ENCODE measurements at places on chromosomes 1 and 21.

- H3K4me1 ChIP-seq = peaks cover 51% of the 10 kb centered on the region
- peaks cover 6% of the 10 kb centered on the region for H3K36me3 ChIP-seq
- DNase-seq = peak; percentile 65
Observed at GRCh38 chr1:111203681-111204200, 3.3 kb upstream of the DENND2D start.

GRCh38 chr1:19945914-19946313 is 22.5 kb upstream of the PLA2G2E start:
- H3K36me3 ChIP-seq = no peaks in the 10 kb centered on the region
- no peaks in the 10 kb centered on the region for H3K4me1 ChIP-seq
- H3K27ac ChIP-seq = no peak overlapping the region
- no peak for DNase-seq
- H3K27me3 ChIP-seq = peaks cover 17% of the 10 kb centered on the region

DNA sequence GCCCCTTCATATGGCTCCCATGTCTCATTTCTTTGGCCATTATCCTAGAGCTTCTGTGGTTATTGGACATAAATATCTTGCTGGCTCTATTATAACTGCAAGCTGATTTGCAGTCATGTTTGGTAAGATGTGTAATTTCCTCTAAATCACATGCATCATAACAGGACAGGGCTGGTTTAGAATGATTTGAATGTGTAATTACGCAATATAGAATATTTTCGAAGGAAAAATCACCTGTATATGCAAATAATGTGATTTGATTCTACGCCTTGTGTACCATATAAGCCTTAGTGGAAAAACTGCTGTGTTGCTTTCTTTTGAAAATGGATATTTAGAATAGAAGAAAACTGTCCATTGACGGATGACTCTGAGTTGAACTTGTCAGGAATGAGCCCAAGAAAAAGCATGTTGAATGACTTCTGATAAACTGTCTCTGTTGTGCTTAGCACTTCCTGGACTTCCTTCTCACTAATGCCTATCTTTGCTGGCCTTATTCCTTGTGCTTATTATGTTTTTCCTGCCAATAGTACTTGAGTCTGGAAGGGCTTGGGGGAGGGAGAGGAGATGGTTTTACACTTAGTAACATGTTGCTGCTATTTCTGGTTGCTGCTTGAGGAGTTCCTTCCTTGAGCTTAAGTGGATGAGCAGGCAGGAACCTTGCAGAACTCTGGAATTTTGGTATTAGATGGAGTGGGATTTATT is 6.5 kb downstream of the CACHD1 start:
- no peaks in the 10 kb centered on the region for H3K36me3 ChIP-seq
- peaks cover 7% of the 10 kb centered on the region for H3K27me3 ChIP-seq
- H3K27ac ChIP-seq = no peak overlapping the region
- peaks cover 5% of the 10 kb centered on the region for H3K4me1 ChIP-seq
- no peak overlapping the region for H3K4me3 ChIP-seq
- no peak for DNase-seq

DNA sequence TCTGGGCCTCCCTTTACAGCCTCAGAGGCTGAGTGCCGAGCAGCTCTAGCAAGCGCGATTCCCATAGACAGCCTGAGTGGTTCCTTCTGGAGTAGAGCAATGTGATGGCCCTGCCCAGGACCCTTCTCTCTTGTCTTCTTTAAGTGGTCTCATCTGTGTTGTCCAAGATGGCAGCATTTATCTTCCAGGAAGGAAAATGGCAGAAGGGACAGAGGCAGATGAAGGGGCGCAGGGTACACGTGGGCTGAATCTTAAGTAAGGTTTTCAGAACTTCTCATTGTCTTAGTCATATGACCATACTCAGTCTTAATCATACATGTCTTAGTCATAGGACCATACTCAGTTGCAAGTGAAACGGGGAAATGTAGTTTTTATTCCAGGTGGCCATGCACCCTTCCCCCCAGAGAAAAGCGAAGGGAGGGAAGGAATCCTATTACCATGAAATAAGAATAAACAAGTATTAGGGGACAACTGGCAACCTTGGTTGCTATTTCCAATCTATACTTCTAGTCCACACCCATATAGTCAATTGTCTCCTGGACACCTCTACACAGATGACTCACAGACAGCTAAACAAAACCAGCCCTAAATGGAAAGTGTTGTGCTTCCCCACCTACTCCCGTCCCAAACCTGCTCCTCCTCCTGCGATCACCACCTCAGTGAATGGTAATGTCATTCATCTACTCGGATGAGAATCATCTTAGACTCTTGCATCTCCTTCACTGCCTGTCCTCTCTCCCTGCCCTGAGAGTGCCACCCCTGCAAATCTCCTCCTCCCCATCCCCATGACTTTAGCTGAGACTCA is 13.3 kb downstream of the OVAAL start:
- H3K27me3 ChIP-seq = peaks cover 17% of the 10 kb centered on the region
- no peak for DNase-seq
- no peak overlapping the region for H3K4me3 ChIP-seq
- H3K36me3 ChIP-seq = no peaks in the 10 kb centered on the region

DNA sequence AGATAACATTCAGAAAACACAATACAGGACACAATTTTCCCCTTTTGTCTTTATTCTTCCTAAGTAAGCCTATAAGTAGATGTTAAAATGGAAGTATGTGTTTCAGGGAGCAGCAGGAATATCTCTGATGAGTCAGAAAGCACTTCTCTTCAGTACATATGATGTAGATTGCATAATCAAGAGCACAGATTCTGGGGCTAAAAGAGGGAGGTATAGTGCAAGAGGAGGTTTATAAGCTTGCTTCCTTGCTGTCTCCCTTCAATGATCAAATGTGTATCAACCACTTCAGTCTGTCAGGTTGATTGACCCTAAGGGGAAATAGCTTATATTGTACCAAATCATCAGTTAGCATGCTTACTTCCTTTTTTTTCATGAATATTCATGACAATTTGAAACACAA is 822.8 kb downstream of the BRINP3 start:
- H3K4me3 ChIP-seq = no peak overlapping the region
- no peaks in the 10 kb centered on the region for H3K36me3 ChIP-seq
- H3K27me3 ChIP-seq = no peaks in the 10 kb centered on the region
- no peak for DNase-seq

DNA sequence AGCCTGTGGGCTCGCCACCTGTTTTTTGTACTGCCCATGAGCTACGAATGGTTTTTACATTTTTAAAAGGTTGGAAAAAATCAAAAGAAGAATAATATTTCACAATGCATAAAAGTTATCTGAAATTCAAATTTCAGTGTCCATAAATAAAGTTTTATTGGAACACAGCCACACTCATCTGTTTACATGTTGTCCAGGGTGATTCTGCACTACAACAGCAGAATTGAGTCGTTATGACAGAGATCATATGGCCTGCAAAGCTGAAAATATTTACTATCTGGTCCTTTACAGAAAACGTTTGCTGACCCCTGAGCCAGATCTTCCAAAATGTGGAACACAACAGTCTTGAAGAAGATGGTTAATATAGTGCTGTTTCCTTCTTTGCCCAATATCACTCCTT is 89.4 kb downstream of the TM2D1 start:
- no peak overlapping the region for H3K4me3 ChIP-seq
- DNase-seq = no peak
- no peaks in the 10 kb centered on the region for H3K4me1 ChIP-seq
- H3K27me3 ChIP-seq = peaks cover 4% of the 10 kb centered on the region
- no peak overlapping the region for H3K27ac ChIP-seq
- no peaks in the 10 kb centered on the region for H3K36me3 ChIP-seq

- no peak overlapping the region for H3K27ac ChIP-seq
- H3K36me3 ChIP-seq = no peaks in the 10 kb centered on the region
- H3K4me1 ChIP-seq = peaks cover 15% of the 10 kb centered on the region
- no peak for DNase-seq
- H3K4me3 ChIP-seq = no peak overlapping the region
Observed at GRCh38 chr1:37089750-37090149, 55.4 kb upstream of the GRIK3 start.

- no peaks in the 10 kb centered on the region for H3K27me3 ChIP-seq
- H3K36me3 ChIP-seq = peaks cover 2% of the 10 kb centered on the region
- H3K4me1 ChIP-seq = peaks cover 22% of the 10 kb centered on the region
- DNase-seq = no peak
- H3K27ac ChIP-seq = no peak overlapping the region
Observed at GRCh38 chr1:159084867-159085266, 8.3 kb upstream of the AIM2 start.

DNA sequence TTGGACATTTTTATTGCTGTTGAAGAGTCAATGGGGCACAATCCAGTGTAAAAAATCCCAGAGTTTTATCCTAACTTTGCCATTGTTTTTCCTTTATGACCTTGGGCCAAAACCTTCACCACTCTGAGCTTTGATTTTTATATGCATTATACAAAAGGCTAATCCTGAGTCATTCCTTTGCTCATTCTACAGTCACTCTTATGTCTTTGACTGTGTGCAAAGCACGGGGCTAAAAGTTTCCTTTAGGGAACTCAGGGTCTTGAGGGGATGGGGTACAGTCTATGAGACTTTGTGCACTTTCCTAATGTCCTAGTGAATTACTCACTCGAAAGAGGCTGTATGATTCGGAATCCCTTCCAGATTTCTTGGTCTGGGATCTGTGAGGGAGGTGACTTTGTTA is 543.2 kb upstream of the CAMK1G start:
- no peak overlapping the region for H3K4me3 ChIP-seq
- no peak overlapping the region for H3K27ac ChIP-seq
- no peaks in the 10 kb centered on the region for H3K27me3 ChIP-seq
- no peaks in the 10 kb centered on the region for H3K4me1 ChIP-seq
